ENCODE measurements at places on chromosomes 16 and 17.
A peak's percentile ranks its signal among the peaks of the same experiment; 100 is the strongest.

GRCh38 chr16:31181102-31181830, 1.3 kb downstream of the FUS start:
- DNase-seq = no peak

GRCh38 chr17:77316191-77316641, 175.4 kb downstream of the SEC14L1 start:
- peak; percentile 57 for DNase-seq

DNA sequence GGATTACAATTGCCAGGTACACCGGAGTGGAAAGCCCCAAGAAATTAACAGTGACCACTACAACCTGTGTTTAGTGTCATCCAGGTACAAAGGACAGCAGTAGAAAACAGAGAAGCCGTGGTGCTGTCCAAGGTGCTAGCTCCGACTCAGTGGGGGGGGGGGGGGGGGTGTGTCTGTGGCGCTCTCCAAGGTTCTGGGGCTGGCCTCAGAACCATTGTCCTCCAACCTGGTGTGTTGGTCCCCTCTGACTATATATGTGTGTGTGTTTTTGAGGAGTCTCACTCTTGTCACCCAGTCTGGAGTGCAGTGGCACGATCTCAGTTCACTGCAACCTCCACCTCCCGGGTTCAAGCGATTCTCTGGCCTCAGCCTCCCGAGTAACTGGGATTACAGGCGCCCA, 5.8 kb upstream of the ZNF23 start:
- DNase-seq = no peak

GRCh38 chr17:32625971-32626370, 139.2 kb downstream of the CDK5R1 start:
- DNase-seq = no peak

DNA sequence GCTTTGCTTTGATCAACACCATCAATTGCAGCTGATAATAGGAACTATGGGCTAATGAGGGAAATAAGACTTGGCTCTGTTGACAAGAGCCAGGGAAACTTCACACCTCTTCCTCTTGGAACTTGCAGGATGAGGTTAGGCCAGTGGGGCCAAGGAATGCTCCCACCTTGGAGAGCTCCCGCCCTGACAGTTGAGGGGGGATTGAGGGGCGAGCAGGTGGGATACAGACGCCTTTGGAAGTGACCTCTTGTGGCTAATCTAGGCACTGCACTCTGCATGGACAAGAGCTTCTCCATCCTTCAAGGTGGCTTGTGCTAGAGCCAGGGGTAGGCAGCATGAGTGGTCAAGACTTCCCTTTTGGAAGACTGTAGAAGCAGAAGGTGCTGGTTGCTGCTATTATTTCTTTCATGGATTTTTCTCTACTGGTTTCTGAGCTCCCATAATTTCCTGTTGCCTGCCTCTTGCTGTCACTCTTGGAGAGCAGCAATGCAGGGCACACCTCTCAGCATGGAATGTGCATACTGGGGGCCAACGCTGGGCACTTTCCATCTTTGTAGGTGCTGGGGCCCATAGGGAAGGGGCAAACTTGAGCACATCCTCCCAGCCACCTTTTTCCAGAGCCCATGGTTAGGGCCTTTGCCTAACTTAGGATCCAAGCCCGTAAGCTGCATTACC, 2.3 kb upstream of the PHF12 start:
- DNase-seq = peak; percentile 25

DNA sequence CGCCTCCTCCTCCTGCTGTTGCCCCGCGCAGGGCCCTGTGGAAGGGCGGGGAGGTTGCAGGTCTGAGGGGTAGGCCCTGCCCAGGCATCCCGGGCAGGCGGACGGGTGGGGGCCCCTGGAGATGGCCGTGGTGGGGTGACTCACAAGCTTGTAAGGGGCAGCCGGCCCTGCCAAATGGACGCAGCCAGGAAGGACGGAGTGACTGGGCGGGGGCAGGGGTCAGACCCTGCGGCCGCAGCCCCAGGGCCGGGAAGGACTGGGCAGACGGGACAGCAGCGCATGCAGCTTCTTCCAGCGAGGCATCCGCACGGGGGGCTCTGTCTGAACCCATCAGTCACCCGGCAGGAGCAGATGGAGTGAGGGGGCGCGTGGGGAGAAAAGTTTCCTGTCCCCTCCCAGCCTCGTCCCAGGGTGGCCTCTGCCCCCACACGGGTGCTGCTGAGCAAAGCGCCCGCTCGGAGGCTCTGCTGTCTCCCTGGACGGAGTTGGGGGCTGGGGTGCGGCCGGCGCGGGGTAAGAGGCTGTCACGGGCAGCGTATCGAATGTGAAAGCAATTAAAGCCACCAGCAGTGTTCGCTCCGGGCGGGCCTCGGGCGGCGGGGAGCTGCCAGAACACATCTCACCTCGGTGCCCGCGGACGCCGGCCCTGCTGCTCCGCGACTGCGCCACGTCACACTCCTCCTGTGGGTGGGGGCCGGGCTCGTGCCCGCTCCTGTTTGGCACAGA, 5.4 kb upstream of the PRR35 start:
- peak; percentile 72 for DNase-seq

DNA sequence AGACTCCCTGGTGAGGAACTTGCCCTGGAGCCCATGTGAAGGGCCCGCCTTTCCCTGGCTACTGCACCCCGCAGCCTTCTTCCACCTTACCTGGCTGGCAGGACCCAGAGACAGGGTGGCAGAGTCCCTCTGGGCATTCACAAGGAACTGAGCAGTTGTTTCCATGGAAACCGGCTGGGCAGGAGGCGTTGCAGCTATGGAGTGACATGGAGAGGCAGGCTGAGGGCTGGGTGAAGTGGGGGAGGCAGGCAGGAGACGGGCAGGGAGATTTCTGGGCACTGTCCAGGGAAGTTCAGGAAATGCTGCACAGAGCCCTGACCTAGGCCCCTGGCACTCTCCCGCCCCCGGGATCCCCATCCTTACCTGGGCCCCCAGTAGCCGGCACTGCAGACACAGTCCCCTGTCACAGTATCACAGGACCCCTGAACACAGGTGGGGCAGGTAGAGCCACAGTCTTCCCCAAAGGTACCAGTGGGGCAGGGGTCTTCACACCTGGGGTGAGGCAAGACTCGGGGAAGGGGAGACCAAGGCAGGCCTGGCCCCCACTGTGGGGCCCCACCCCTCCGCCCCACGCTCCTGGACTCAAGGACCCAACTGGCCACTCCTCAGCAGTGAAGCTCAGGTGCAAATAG, 5.9 kb downstream of the SCARF1 start:
- no peak for DNase-seq

All from AG10803 (cell line).